Stimulated activated CD4-positive, alpha-beta T cell treated with anti-CD3 and anti-CD28 coated beads, TNF-alpha, amount 100 ng/mL, for 4 hours (primary cell): ENCODE measurements at places on chromosomes 1 and 21.

DNA sequence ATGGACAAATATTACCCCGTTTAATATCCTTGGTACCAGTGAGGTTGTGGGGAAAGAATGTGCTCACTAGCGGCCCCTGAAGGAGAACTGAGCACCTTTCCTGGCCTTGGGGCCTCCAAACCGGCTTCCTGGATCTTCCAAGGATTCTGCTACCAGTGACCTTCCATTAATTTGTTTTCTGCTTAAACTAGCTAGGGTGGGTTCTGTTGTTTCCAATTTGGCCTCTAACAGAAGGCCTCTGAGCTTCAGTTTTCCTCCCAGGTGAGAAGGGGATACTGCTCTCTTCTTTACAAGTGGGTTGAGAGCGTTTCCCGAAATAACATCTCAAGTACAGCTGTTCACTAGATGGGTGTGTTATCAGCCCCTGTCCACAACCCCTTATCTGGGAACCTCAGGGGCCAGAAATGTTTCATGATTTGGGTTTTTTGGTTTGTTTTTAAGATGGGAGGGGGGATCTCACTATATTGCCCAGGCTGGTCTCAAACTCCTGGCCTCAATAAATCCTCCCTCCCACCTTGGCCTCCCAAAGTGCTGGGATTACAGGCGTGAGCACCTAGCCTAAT, 16.9 kb upstream of the IFNGR2 start:
- no peak for DNase-seq

DNA sequence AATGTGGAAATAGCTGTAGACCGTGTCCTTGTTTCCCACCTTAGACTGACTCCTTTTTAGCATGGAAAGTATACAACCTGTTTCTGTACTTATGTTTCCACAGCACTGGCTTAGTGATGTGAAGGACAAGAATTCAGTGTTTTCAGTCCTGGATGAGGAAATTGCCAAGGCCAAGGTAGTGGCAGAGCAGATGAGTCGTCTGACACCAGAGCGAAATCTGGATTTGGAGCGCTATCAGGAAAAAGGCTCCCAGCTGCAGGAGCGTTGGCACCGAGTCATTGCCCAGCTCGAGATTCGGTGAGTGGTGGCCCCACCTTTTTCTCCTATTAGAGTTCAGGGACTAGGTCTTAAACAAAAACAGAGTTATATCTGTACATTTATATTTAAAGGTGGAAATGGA, 112.6 kb downstream of the MACF1 start:
- DNase-seq = no peak

DNA sequence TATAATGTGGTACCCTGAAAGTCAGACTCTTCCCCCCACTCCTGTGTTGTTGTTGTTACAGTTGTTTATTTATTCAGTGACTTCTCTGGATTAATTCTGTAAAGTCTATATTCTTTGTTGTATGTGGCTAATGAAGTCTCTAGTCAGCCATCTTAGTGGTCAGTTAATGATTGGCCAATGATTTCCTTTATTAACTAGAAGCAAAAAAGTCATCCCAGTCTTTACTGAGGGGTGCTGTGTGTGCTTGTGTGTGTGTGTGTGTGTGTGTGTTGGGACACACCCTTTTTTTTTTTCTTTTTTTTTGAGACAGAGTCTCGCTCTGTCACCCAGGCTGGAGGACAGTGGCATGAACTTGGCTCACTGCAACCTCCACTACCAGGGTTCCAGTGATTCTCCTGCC, 37.3 kb upstream of the HYI start:
- no peak for DNase-seq

- no peak for DNase-seq
Measured at GRCh38 chr1:29310616-29311180, 74.4 kb downstream of the PTPRU start.

- no peak for DNase-seq
Measured at GRCh38 chr21:14072761-14073535, 137.8 kb downstream of the LIPI start.

GRCh38 chr1:156760092-156760795, 7.1 kb upstream of the PRCC start:
- DNase-seq = no peak

GRCh38 chr1:55210990-55211801, 4.0 kb downstream of the USP24 start:
- no peak for DNase-seq

DNA sequence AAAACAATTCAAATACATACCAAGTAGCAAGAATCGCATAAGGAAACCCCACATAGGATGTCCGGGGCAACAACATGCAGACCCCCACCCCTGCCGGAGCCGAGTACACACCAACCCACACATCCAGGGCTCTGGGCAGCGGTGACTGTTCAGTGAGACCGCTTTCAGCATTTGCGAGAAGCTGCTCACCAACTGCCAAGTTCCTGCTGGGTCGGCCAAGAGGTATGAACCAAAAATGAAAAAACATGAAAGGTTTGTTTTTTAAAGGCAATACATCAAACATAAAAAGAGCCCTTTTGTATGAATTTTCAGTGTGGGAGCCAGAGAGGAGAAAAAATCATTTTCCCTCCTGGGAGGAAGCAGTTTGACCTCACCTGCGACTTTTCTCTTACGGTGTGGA, 92.3 kb downstream of the SIM2 start:
- no peak for DNase-seq

DNA sequence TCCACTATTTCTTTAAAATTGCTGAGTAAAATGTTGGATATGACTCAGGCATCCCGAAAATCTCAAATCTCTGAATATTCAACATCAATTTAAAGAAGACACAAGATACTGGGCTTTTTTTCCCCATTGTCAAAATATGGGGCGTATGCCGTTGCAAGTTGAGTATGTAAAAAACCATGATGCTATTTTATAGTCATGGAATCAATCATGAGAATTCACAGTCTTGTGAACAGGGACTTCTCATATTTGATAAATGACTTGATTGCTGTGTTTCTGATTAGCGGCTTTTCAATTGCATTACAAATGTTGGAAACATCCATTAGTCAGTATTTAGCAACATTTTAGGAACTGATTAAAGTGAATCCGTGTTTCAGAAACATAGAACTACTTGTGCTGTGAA, 45.3 kb downstream of the SETD4 start:
- DNase-seq = no peak

DNA sequence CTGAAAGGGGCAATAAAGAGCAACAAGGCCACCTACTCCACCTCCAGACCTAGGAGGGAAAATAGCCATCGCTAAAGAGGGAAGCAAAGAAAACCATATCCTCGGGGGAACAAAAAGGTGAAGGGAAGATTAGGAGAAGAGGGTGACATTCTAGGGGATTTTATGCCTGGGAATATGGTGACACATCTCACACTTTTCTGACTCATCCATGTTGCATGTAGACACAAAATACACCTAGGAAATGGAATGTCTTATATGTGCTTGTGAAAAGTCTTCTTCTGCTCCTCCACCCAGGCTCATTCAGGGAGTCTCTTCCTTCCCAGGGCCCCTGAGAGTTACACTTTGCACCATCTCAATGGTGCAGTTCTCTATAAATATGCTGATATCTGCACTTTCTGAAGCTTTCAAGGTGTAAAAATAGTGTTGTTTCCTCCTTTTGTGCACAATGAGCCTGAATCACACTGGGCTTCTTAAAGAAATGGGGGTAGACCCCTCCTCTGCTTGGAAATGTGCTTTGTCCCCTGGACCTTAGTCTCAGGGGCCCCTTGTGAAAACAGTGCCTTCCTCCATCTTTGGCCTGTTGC, 195.9 kb downstream of the CYYR1 start:
- no peak for DNase-seq

- no peak for DNase-seq
Measured at GRCh38 chr1:154258784-154259183, 13.6 kb upstream of the HAX1 start.

GRCh38 chr1:98660940-98661543, 479 bp upstream of the SNX7 start:
- no peak for DNase-seq

DNA sequence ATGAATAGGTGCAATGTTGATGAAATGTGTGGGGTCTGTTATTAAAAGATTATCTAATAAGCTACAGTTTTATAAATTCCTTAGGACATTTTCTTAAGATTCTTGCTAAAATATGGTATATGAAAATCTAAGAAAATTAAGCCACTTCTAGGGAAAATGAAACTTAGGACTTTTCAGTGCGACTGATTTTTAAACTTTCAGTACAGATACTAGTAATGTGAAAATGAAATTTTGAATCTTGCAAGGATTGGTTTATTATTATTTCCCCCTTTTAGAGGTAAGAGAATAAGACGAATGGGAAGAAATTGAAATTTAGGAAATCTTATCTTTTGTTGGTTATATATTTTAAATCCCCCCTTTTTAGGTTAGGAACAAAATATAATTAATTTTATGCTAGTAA, 16.4 kb downstream of the CAPZA1 start:
- no peak for DNase-seq

DNA sequence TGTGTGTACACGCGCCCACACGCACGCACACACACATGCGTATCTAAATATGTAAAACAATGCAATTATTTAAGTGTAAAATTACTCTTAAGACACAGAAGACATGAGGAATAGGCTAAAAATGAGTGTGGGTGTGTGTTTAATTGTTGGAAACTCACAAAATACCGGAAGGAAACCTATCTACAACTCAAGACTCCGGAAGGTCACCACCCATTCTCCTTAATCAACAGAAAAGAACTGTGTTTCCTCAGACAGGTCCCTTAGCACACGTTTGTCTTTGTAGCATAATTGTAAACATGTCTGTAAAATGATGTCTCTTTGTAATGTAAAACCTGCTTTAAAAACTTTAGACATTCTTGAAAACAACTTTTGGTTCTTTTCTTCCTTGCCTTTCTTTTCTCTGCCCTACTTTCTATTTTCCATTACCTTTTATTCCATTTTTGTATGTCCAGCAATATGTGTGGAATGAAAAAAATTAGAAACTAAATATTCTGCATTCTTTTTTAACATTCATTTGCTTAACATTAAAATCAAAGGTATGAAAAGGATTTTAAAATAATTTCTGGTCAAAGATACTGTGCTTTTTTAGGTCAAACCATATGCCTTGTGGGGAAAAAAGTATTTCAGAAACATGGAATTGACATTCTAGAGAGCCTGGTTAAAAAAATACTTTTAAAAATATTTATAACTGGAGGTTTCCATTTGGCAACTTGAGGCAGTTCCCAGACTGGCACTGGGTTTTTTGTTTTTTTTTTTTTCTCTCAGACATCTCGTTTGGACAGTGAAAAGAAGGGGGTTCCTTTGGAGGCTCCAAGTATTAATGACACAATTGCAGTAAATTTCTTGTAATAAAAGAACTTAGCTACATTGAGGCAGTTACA, 46.2 kb downstream of the ATP5PF start:
- no peak for DNase-seq

DNA sequence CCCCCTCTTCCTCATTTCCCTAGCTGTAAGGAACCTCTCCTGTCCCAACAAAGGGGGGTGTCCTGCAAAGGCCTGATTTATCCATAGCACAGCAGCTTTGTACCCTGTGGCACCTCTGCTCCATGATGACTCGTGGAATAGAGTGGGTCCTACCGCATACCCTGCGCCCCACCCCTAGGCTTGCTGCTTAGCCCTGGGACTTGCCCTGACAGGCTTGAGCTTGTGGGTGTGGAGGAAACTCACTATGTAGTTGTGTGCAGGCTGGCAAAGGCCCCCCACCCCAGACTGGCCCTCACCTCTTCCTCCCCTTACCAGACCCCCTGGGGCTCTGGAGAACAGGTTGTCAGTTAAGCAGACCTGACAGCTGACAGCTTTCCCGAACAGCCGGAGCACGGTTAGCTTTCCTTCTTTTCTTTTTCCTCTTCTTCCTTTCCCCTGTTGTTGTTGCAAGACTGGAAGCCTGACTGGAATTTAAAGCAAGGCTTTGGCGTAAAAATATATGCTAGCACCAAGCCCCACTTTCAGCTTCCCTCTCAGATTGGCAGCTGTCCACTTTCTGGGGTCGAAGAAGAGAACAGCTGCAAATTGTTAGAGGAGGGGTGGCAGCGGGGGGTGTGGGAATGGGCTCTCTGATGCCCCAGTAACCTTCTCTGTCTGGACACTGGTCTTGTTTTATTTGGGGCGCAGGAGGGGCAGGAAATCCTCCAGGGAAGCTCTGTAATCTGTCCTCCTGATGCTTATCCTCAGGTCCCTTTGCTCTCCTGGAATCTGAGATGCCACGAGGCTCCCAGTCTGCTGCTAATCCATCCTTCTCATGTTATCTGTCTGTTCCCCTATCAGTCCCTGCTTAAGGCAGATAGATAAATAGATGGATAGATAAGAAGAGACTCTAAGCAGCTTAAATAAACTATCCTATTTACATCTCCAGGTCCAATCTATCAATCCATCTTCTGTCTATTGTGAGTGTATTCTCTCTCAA, 134.6 kb downstream of the BRINP2 start:
- DNase-seq = no peak
